Activated CD4-positive, alpha-beta memory T cell treated with anti-CD3 and anti-CD28 coated beads, Interleukin-2, amount 10 ng/mL, durations not matched to agents 7 days and 5 days (primary cell): ENCODE measurements at places on chromosomes 4 and X. TPM values are rescaled to one million over a fixed set of nuclear protein-coding genes. Genes with fewer than 3 reads are reported as not detected.
A peak's percentile ranks its signal among the peaks of the same experiment; 100 is the strongest.

The CCKAR gene
- total RNA-seq: not detected

The TASL gene
- 4.3 TPM for total RNA-seq

The FGA gene
- not detected for total RNA-seq

The TMEM192 gene
- 6.2 TPM for total RNA-seq

The LRCH2 gene
- not detected for total RNA-seq

The IRF2 gene
- 77.2 TPM for total RNA-seq

The SPANXA1 gene
- total RNA-seq: not detected

The PHOX2B gene
- total RNA-seq: not detected

The EMCN gene
- total RNA-seq: not detected

The MAGEB3 gene
- total RNA-seq: not detected

The ATP2B3 gene
- not detected for total RNA-seq

The STPG2 gene
- total RNA-seq: not detected

The SULT1E1 gene
- not detected for total RNA-seq

The FAAH2 gene
- total RNA-seq: 5.4 TPM

DNA sequence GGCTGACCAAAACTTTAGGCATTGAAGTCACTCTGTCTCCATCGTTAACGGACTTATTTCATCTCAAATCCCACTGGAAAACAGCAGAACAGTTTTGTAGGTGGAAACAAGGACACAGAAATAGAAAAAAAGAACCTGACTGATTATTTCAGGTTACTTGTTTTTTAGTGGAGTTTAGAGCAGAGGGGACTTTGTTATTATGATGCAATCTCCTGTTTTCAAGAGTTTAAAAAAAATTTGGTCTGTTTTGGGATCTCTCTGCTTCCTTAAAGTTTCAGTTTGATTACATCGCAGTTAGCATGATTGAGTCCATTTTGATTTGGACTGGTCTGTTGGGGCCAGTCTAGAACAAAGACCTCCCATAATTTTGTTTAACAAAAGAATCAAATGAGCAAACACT, 13.6 kb downstream of the PROM1 start:
- peaks cover 10% of the 10 kb centered on the region for H3K4me1 ChIP-seq
- no peaks in the 10 kb centered on the region for H3K36me3 ChIP-seq
- H3K27ac ChIP-seq: no peak overlapping the region
- peaks cover 28% of the 10 kb centered on the region for H3K27me3 ChIP-seq

DNA sequence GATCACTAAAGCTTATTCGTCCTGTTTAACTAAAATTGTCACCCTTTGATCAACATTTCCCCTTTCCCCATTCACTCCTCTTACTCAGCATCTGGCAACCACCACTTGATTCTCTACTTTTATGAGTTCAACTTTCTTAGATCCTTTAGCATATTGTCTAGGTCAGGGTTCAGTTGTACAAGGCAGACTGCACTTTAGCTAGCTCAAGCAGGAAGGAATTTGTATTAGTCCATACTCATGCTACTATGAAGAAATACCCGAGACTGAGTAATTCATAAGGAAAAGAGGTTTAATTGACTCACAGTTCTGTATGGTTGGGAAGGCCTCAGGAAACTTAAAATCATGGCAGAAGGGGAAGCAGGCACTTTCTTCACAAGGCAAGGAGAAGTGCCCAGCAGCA, 44.3 kb downstream of the TASL start:
- H3K4me1 ChIP-seq: no peaks in the 10 kb centered on the region
- H3K27me3 ChIP-seq: no peaks in the 10 kb centered on the region
- no peak for DNase-seq
- no peak overlapping the region for H3K4me3 ChIP-seq
- no peak overlapping the region for H3K27ac ChIP-seq
- H3K36me3 ChIP-seq: no peaks in the 10 kb centered on the region

- H3K27ac ChIP-seq: no peak overlapping the region
- no peak for DNase-seq
- H3K27me3 ChIP-seq: no peaks in the 10 kb centered on the region
- H3K4me3 ChIP-seq: no peak overlapping the region
- H3K4me1 ChIP-seq: no peaks in the 10 kb centered on the region
Observed at GRCh38 chr4:20313237-20314030, 61.7 kb downstream of the SLIT2 start.

- H3K4me3 ChIP-seq: no peak overlapping the region
- H3K27ac ChIP-seq: peak overlapping the region; percentile 11
- no peak for DNase-seq
- H3K27me3 ChIP-seq: no peaks in the 10 kb centered on the region
- H3K36me3 ChIP-seq: peaks cover 60% of the 10 kb centered on the region
Observed at GRCh38 chr4:82360298-82361177, 13.3 kb downstream of the HNRNPD start.

DNA sequence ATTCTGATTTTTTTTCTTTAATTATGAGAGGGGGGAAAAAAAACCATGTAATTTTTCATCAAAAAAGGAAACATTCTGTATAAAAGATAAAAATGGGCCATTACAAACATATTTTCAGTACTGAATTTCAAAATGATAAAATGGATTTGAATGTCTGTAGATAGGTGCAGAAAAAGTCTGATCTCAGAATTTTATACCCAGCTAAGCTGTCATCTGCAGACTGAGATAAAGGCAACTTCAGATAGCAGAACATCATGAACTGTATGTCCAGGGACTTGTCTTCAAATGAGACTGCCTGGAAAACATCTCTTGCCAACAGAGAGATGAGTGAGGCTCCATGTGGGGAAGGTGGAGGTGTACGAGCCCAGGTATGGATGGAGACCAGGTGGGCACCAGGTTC, 118.5 kb upstream of the PSAPL1 start:
- H3K27ac ChIP-seq: no peak overlapping the region
- H3K36me3 ChIP-seq: peaks cover 5% of the 10 kb centered on the region
- H3K27me3 ChIP-seq: no peaks in the 10 kb centered on the region
- H3K4me1 ChIP-seq: no peaks in the 10 kb centered on the region
- no peak for DNase-seq

DNA sequence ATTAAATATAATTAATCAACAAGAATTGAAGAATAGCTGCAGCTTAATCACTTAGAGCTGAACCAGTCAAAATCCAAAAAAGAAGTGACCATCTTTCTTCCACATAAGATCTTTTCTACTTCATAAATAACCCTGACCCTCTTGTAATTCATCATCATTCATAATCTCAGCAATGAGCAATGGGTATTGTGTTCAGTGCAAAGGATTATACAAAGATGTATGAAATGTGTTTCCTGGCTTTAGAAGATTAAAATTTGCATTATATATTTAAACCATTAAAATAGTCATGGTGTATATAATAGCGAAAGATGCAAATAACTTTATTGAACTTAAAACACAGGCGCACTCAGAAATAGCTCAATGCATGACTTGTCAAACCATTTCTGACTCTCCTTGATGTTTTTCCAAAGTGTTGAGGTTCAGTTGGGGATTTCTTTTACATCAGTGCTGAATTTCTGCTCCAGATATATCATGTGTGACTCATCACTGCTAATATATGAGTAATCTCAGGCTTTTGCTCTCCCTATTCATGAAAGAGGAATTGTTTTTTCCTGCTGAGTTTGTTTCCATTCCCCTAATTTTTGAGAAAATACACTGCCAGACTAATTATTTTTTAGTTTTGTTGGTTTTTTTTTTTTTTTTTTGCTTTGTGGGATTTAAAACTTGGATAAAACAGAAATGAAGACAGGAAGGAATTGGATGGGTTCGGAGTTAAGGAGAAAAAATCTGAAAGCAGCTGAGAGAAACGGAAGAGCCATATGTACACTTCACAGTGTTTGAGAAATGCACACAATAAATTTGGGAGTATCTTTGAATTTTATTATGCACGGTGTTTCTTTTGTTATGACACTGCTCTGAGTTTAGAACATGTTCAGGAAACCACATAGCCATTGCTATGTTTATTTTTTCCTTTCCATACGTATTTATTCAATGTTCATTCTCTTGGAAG, 290.1 kb upstream of the PCDH7 start:
- no peak overlapping the region for H3K27ac ChIP-seq
- DNase-seq: no peak
- H3K36me3 ChIP-seq: no peaks in the 10 kb centered on the region

GRCh38 chr4:4641661-4642495, 100.0 kb upstream of the STX18 start:
- peaks cover 7% of the 10 kb centered on the region for H3K4me1 ChIP-seq
- no peaks in the 10 kb centered on the region for H3K36me3 ChIP-seq
- H3K4me3 ChIP-seq: no peak overlapping the region

DNA sequence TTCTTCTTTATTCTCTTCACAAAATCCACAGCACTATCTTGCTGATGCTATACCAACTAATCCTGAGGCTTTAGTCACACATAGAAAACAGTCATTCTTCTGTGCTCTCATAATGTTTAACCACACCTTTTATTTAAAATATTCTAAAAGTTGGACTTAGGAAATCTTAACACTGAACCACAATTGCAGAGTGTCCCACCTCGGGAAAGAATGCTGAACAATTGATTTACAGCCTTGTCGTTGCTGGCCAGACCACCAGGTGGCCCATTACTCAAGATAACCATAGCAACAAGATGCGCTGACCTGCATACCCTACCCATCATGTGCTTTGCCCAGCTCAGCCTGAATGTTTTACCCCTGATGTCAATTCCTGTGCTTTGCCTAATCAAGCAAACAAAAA, 100.8 kb downstream of the ARSJ start:
- H3K27ac ChIP-seq: no peak overlapping the region
- DNase-seq: no peak
- H3K36me3 ChIP-seq: no peaks in the 10 kb centered on the region
- no peaks in the 10 kb centered on the region for H3K4me1 ChIP-seq
- H3K27me3 ChIP-seq: no peaks in the 10 kb centered on the region

GRCh38 chrX:50579955-50580354, 109.3 kb upstream of the DGKK start:
- peaks cover 2% of the 10 kb centered on the region for H3K27me3 ChIP-seq
- peak; percentile 18 for DNase-seq
- no peaks in the 10 kb centered on the region for H3K36me3 ChIP-seq
- H3K4me1 ChIP-seq: no peaks in the 10 kb centered on the region
- H3K4me3 ChIP-seq: no peak overlapping the region

- no peak overlapping the region for H3K4me3 ChIP-seq
- no peak overlapping the region for H3K27ac ChIP-seq
- peaks cover 11% of the 10 kb centered on the region for H3K36me3 ChIP-seq
- peaks cover 3% of the 10 kb centered on the region for H3K4me1 ChIP-seq
Observed at GRCh38 chrX:81308086-81308829, 106.4 kb downstream of the SH3BGRL start.

GRCh38 chr4:32661229-32661628, 1941.1 kb downstream of the PCDH7 start:
- DNase-seq: no peak
- no peak overlapping the region for H3K27ac ChIP-seq
- H3K4me1 ChIP-seq: no peaks in the 10 kb centered on the region
- no peak overlapping the region for H3K4me3 ChIP-seq

GRCh38 chr4:120617171-120617570, 305.4 kb downstream of the PRDM5 start:
- no peak for DNase-seq
- H3K4me3 ChIP-seq: no peak overlapping the region
- no peaks in the 10 kb centered on the region for H3K27me3 ChIP-seq
- H3K36me3 ChIP-seq: no peaks in the 10 kb centered on the region

DNA sequence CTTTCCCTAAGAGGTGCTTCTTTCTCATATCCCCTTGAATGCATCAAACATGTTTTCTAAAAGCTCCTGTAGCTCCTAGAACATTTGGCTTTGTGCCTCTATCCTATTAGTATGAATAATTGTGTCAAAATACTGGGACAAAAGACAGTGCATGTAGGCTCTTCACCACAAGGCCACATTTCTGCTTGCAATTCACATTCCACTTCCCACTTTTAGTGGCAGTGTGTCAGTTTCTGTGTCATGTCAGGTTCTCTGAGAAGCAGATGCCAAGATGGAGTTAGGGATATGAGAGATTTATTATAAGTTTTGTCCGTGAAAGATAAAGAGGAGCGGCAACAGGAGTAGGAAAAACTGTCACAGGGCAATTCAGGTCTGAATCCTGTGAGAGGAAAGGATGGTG, 61.3 kb upstream of the GPRIN3 start:
- H3K4me3 ChIP-seq: no peak overlapping the region
- H3K27ac ChIP-seq: no peak overlapping the region
- H3K27me3 ChIP-seq: peaks cover 3% of the 10 kb centered on the region

- no peaks in the 10 kb centered on the region for H3K4me1 ChIP-seq
- no peak overlapping the region for H3K4me3 ChIP-seq
- no peaks in the 10 kb centered on the region for H3K27me3 ChIP-seq
Observed at GRCh38 chrX:78024349-78025059, 55.1 kb upstream of the PGAM4 start.

- DNase-seq: no peak
- H3K27me3 ChIP-seq: no peaks in the 10 kb centered on the region
- no peak overlapping the region for H3K4me3 ChIP-seq
- H3K27ac ChIP-seq: no peak overlapping the region
Observed at GRCh38 chr4:72513227-72513626, 55.8 kb downstream of the ADAMTS3 start.

DNA sequence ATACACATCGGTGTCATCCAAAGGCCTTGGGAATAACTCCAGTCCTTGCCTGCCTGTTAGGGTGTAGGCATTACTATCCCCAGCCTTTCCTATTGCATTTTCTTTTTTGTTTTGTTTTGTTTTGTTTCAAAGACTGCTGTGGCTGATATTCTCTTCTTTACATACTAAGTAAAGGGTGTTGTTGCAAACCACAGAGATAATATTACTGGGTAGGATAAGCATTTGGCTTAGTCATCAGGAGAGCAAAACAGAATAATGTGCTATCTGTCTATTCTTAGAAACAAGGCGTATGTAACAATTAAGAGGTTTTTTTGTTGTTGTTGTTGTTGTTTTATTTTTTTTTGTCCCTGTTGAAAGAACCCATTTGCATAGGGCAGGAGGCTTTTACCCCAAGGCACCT, 41.8 kb downstream of the UGT2B28 start:
- H3K4me3 ChIP-seq: no peak overlapping the region
- H3K36me3 ChIP-seq: no peaks in the 10 kb centered on the region
- DNase-seq: no peak
- H3K4me1 ChIP-seq: no peaks in the 10 kb centered on the region
- no peaks in the 10 kb centered on the region for H3K27me3 ChIP-seq
- no peak overlapping the region for H3K27ac ChIP-seq

- no peaks in the 10 kb centered on the region for H3K36me3 ChIP-seq
- H3K4me3 ChIP-seq: no peak overlapping the region
- no peaks in the 10 kb centered on the region for H3K4me1 ChIP-seq
- H3K27ac ChIP-seq: no peak overlapping the region
Observed at GRCh38 chr4:184114431-184114830, 103.2 kb downstream of the ENPP6 start.

GRCh38 chr4:140289486-140289885, 84.0 kb upstream of the SCOC start:
- H3K27ac ChIP-seq: no peak overlapping the region
- no peaks in the 10 kb centered on the region for H3K4me1 ChIP-seq
- H3K4me3 ChIP-seq: no peak overlapping the region
- H3K27me3 ChIP-seq: peaks cover 7% of the 10 kb centered on the region
